Nucleus accumbens (tissue), 56 donors: ENCODE measurements at places on chromosomes 12 and 14.

DNA sequence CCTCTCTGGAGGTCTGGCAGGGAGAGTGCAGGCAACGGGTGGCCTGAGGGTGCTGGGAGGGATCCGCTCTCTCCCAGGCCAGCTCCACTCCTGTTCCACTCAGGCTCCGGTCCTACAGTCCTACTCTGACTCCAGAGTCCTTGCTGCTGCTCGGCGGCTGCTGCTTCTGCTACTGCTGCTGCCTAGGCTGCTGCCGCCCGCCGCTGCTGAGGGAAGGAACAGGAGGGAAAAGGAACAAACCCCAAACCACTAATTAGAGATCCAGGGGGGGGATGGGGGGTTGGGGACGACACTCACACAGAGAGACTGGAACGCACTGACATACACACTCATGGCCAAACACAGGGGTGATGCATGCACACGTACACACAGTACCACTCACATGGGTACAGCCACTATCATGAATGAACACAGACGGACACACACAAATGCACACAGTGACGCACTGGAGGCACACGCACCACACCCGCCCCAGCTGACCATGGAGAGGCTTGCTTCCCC is at the start of gene SP7:
Gene SP7, minus strand, starts transcription at position 174 of the 501 bp plus-strand sequence. CDS start 708 bp downstream, outside the sequence.
- no peak for DNase-seq

- no peak for DNase-seq
These were observed 57.9 kb downstream of the SLC17A8 start for GRCh38 chr12:100414739-100415138.

- DNase-seq, result no peak
These were observed 449.3 kb downstream of the ADAMTS20 start for GRCh38 chr12:43102546-43103264.

DNA sequence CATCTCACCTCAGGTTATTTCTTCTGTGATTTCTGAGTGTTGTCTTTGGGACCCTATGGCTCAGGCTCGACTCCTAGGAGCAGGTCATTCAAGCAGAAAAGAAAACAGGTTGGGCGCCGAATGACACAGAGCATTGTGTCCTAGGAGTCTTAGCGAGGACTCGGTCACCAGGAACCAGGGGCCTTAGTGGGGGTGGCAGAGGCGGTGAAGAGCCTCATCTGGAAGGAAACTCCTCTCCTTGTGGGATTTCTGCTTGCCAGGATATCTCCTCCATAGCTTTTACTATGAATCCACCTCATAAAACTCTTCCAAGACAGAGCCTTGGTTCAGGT is 630 bp downstream of the PLEKHH1 start:
- DNase-seq, result no peak

GRCh38 chr14:65006261-65006721 is 19.6 kb downstream of the FNTB start:
- DNase-seq, result no peak

DNA sequence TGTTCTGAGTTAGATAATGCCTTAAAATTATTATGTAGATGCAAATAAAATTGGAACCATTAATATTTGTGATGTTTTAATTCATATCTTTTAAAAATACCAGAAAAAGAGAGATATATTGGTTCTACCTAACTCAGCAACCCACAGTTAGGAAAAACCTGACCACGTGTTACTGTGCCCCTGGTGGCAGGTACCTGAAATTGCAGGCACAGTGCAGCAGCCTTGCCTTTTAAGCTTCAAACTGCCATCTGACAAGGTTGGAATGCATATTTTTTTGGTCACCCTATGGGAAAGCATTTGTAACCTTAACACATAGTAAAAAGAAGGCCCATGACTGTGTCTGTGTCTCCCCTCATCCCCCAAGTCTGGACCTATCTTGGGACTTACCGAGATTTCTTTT is 109.4 kb upstream of the NOS1 start:
- DNase-seq, result no peak

- no peak for DNase-seq
These were observed 101.4 kb downstream of the PDE3A start for GRCh38 chr12:20469756-20470155.

DNA sequence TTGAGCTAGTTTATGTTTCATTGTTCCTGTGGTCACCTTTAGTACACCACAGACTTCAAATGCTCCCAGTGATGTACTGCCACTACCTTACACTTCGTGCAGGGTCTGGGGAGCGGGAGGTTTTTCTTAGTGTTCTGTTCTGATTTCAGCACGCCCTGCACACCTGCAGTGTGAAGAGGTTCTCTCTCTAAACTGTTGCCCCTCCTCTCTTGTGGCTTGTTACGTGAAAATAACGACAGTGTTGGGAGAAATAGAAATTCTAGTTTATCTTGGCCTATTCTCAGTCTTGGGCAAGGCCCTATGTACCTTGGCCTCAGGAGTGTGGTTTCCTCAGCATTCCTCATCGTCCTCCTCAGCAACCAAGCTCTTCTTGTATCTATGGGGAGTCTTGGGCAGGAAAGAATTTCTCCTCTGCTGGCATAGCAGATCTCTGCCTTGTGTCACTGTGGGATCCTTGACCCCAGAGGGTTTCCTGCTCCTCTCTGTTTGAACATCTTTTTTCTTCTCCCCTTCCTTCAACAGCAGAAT is 48.6 kb downstream of the EIF2S3B start:
- no peak for DNase-seq

DNA sequence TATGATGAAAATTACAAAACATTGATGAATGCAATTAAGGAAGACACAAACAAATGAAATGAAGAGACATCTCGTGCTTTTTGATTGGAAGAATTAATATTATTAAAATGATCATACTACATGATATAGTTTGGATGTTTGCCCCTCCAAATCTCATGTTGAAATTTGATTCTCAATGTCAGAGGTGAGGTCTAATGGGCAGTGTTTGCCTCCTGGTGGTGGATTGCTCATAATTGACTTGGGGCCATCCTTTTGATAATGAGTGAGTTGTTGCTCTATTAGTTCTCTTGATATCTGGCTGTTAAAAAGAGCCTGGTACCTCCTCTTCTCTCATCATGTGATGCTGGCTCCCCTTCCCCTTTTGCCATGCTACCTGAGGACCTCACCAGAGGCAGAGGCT is 56.7 kb downstream of the CD163L1 start:
- DNase-seq, result no peak

GRCh38 chr14:21467616-21468015 is 9.1 kb downstream of the RAB2B start:
- no peak for DNase-seq

DNA sequence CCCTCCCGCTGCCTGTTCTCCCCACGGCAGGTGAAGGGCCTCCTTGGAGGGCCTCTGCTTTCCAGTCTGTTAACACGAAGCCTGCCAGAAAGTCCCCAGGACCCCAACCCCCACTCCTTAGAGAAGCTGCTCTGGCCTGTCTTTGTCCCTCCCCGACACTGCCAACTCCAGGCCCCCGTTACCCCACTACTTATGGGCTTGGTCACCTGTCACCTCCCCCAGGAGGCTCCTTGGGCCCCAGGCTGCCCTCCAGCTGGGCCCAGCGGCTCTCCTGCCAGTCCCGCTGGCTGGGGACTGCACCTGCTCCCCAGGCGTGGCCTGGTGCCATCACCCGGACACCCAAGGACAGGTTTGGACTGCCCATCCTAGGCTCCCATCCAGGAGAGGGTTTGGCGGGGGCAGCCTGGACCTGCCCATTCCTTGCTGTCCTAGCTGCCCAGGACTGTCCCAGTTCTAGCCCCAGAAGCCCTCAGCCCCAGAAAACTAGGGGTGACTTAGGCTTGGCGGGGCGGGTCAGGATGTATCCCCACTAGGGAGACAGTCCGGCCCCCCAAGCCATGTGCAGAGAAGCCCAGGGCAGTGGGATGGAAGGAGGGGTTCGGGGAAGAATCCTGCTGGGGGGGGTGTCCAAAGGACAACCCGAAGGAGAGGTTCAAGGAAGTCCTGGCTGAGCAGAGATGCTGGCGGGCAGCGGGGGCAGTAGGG is 155.7 kb upstream of the C14orf180 start:
- DNase-seq, result no peak

GRCh38 chr12:101087920-101088319 is 122.1 kb downstream of the SLC5A8 start:
- no peak for DNase-seq

DNA sequence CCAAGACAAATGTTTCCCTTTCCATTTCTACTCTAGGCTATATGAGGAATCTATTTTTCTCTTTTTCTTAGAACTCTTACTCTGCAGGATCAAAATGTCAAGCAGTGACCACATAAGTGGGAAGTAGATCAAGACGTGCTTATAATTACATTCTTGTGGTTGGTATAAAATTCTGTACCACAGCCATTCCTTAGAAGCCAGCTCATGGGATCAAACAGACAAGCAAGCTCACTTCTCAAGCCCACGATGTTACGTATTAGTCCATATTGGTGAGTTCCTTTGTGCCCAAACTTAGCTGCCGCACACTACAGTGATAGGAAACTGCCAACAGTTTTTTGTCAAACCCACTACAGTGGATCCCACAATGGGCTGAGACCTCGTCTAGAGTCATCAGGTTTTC is 53.4 kb downstream of the IFNG start:
- no peak for DNase-seq

DNA sequence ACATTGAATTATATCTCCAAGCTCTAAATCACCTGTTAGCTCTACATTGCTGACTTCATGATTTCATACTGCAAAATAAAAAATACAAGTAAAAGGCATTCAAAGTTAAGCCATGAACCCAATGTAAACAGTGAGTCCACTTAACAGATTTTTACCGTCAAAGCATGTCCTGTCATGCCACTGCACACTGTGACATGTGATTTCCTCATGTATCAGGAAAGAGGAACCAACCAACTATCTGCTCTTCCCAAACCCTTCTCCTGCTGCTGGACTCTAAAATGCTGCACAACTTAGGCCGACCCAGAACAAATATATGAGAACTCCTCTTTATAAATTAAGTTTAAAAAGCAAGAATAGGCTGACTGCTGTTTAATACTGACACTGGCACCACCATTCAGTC is 37.5 kb downstream of the TM7SF3 start:
- no peak for DNase-seq

GRCh38 chr12:72289633-72290032 is 17.5 kb downstream of the TRHDE start:
- DNase-seq, result no peak

DNA sequence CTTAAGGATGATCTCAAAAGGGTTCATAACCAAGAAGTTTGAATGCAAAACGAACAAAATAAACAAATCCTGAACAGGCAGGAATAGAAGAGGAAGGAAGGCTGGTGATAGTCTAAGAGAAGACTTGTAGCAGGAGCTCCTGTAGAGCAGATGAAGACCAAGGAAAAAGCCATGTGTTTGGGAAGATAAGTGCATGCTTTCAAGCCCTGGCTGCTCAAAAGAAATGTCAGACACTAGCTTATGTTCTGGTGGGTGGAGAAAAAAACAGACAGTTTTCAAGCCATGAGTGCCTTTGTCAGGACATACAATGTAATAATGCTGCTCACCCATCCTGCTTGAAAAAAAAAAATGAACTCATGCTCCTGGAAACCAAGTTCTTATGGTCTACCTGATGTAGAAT is 27.4 kb downstream of the TAOK3 start:
- no peak for DNase-seq

GRCh38 chr12:10940389-10940788 is 1.3 kb upstream of the TAS2R14 start:
- no peak for DNase-seq

DNA sequence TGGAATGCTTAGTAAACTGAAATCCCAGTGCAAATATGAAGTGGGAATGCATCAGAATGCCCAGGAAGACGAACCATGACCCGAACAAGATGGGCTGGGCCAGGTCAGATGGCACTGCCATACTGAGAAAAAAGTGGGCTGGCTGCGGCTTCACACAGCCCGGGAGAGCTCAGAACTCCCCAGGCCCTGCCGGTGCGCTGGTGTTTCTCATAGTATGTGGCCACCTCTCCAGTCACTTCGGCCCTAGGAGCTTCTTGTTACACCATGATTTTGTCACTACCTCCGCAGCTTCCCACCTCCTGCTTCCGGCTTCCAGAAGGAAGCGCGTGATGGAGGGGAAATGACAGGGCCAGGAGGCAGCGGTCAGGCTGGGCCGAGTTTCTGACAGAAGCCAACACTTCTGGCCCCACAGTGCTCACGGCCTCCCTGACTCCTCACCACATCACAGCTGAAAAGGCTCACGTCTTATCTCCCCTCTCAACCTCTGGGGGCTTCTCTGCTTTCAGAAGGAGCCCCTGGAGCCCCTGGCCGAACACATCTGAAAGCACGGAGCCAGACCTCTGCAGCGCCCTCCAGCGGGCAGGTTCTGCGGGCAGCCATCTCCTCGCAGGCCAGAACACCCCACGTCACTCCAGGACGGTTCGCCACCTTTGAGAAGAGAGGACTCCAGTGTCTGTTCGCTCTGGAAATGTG is 30.7 kb downstream of the DAD1 start:
- no peak for DNase-seq

GRCh38 chr12:79662046-79662811 is 28.5 kb downstream of the PAWR start:
- no peak for DNase-seq

GRCh38 chr12:32669584-32669983 is 9.5 kb upstream of the DNM1L start:
- no peak for DNase-seq

DNA sequence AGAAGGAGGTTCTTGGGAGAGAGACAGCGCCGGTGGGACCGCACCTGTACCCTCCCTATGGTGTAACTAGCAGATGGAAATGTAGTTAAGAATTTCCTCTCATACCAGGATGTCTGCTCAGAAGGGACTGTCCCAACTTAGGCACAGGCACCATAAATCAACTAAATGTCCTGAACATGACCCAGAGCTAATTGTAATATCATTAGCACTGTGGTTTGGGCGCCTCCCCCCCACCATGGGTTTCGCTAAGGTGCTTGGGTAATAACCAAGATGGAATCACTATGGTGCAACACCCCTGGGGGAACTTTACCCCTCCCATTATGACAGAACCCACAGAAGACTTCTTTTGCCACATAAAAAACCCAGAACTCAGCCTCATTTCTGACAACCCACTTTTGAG is 15.9 kb downstream of the ZNF641 start:
- no peak for DNase-seq

- DNase-seq, result no peak
These were observed 99.6 kb upstream of the HECTD1 start for GRCh38 chr14:31307198-31307597.

DNA sequence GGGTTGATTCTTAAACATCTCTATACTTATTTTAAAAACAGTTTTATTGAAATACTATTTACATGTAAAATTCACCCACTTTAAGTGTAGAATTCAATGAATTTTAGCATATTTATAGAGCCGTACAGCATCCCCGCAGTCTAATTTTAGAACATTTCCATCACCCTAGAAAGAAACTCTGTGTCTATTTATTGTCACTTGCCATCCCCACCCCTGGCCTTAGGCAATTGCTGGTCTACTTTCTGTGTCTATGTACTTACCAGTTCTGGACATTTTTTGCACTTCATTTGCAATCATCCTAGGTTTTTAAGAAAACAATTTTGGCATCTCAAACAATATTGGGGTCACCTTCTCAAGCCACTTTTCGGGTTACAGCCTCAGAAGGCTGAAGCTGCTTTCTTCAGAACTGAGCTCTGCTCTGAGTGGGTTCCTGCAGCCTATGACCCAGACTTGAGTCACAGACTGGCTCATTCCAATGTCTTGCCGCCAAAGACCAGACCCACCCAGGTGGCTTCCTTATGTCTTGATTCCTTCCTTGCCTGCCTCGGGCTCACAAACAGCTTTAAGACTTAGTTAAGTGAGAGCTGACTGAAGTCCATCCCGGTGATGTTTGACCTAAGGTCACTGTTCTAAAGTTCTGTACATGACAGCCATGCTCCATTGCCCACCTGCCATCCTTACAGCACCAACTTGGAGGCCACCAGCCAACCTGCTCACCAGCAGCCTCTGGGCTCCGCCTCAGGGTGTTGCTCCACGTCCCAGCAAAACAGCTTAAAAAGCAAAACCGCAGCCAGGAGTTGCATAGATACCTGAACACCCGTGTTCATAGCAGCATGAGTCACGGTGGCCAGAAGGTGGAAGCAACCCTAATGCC is 131.5 kb downstream of the CHST11 start:
- no peak for DNase-seq
